ENCODE measurements at places on chromosomes 7 and 10. TPM values are rescaled to one million over a fixed set of nuclear protein-coding genes. Genes with fewer than 3 reads are reported as not detected.

SAMD9L gene
- 15.7 TPM for total RNA-seq

DNA sequence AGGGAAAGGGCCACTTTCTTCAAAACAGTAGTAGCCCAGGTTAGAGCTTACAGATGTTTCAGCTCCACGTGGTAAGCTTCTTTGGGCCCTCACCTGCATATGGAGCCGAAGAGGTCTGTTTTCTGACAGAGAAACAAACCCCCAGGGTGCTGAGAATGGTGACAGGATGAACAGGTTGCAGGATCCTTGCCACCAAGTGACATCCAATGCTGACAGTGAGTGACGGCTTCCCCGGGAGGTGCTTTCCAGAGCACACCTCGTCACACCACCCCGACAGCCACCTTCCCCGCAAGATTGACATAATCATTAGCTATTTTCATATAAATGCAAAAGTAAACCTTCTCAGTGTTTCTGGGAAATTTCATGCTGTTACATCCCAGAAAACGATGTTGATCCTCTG, 109.3 kb upstream of the BTBD16 start:
- H3K36me3 ChIP-seq: no peaks in the 10 kb centered on the region
- H3K4me1 ChIP-seq: no peaks in the 10 kb centered on the region
- H3K4me3 ChIP-seq: no peak overlapping the region
- no peak overlapping the region for H3K27ac ChIP-seq
- DNase-seq: no peak

C7orf57 gene
- total RNA-seq: not detected

MBL2 gene
- total RNA-seq: not detected

GRCh38 chr10:22454634-22455033, 109.3 kb downstream of the SPAG6 start:
- H3K36me3 ChIP-seq: no peaks in the 10 kb centered on the region
- DNase-seq: no peak
- H3K27ac ChIP-seq: no peak overlapping the region
- H3K4me3 ChIP-seq: no peak overlapping the region
- no peaks in the 10 kb centered on the region for H3K4me1 ChIP-seq

- H3K4me3 ChIP-seq: no peak overlapping the region
- no peak overlapping the region for H3K27ac ChIP-seq
- H3K36me3 ChIP-seq: no peaks in the 10 kb centered on the region
- no peaks in the 10 kb centered on the region for H3K4me1 ChIP-seq
Measured at GRCh38 chr7:50632561-50633413, 67.6 kb upstream of the DDC start.

DNA sequence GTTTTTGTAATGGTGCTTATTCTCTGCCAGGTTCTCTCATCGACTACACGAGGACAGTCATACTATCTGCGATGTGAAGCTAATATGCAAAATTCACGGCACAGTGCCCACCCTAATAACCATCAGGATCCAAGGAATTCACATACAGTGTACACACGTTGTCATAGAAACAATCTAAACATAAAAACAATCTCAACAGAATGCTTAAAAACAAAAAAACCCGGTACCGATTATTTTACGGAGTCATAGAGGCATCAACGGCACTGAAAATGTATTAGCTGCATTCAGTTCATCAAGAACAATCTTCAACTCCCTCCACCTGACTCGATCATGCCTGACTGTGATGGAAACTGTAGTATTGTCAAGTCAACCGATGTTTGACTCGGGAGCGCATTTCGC, 628 bp downstream of the MRPS33 start:
- peak overlapping the region; percentile 85 for H3K4me3 ChIP-seq
- peak overlapping the region; percentile 88 for H3K27ac ChIP-seq
- no peaks in the 10 kb centered on the region for H3K36me3 ChIP-seq
- peaks cover 4% of the 10 kb centered on the region for H3K4me1 ChIP-seq

DNA sequence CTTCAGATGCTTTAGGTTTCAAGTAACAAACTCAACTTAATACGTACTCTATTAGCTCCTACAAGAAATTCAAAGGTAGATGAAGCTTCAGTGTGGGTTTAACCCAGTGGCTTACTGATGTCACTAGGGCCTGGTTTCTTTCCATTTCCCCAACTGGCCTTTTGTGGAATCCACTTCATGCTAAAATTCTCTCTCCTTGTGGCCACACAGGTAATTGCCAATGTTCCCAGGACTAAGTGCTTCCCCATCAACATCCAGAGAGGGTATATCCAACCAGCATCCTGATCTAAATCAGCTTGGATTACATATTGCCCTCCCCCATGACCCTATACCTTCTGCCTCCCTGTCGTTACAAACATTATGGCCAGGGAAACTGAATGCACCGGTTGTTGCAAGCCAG, 10.7 kb downstream of the FBXL13 start:
- H3K4me1 ChIP-seq: no peaks in the 10 kb centered on the region
- no peaks in the 10 kb centered on the region for H3K36me3 ChIP-seq
- DNase-seq: no peak
- H3K27ac ChIP-seq: no peak overlapping the region

DNA sequence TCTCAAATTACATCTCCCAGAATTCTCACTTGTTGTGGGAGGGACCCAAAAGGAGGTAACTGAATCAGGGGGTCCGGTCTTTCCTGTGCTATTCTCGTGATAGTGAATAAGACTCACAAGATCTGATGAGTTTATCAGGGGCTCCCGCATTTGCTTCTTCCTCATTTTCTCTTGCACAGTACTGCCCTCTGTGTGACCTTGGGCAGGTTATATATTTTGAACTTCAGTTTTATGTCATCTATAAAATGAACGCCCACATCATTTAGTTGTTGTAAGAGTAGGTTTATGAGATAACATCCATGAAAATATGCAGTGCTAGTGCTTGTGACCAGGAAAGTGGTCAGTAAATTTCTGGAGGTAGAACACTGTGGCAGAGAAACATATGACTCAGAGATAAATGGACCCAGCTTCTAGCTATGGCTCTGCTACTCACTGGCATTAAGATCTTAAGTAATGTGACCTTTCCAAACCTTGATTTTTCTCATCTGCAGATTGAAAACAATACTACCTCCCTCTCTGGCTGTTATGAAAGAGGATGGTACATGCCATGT, 44.3 kb downstream of the SCRN1 start:
- no peak overlapping the region for H3K4me3 ChIP-seq
- no peak for DNase-seq
- H3K27ac ChIP-seq: no peak overlapping the region
- H3K27me3 ChIP-seq: no peaks in the 10 kb centered on the region
- peaks cover 9% of the 10 kb centered on the region for H3K36me3 ChIP-seq

GRCh38 chr10:12358863-12359564, 9.7 kb downstream of the CAMK1D start:
- H3K36me3 ChIP-seq: no peaks in the 10 kb centered on the region
- no peaks in the 10 kb centered on the region for H3K27me3 ChIP-seq
- no peak overlapping the region for H3K27ac ChIP-seq
- no peak overlapping the region for H3K4me3 ChIP-seq
- H3K4me1 ChIP-seq: no peaks in the 10 kb centered on the region
- no peak for DNase-seq

DNA sequence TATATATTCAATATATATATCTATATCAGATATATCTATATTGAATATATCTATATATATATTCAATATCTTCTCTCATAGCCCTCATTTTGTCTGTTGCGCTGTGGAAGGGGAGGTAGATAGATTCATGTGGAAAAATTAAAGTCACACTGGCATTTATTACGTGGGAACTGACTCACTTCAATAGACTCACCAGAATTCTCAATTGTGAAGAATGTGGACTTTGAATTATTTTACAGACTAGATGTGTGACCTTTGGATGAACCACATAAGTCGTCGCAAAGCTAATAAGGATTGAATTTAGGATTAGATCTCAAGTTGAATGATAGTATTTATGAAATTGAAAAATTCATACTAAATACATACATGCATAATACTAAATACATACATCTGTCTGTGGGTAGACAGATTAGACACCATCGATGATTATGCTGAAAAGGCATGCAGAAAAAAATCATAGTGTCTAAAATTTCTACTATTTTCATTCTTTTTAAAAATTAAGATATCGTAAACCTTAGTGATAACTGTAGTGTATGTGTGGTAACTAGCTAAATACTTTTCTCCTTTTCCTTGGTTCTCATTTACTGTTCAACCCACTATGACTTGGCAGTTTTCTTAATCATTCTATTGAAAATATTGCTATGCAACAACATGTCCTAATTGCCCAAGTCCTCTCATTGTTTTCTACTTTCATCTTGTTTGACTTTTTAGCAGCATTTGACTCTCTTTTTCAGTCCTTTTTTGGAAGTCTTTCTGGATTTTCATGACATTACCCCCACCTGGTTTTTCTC, 61.8 kb upstream of the A1CF start:
- no peaks in the 10 kb centered on the region for H3K36me3 ChIP-seq
- no peak overlapping the region for H3K27ac ChIP-seq
- H3K4me1 ChIP-seq: no peaks in the 10 kb centered on the region
- DNase-seq: peak; percentile 39

DNA sequence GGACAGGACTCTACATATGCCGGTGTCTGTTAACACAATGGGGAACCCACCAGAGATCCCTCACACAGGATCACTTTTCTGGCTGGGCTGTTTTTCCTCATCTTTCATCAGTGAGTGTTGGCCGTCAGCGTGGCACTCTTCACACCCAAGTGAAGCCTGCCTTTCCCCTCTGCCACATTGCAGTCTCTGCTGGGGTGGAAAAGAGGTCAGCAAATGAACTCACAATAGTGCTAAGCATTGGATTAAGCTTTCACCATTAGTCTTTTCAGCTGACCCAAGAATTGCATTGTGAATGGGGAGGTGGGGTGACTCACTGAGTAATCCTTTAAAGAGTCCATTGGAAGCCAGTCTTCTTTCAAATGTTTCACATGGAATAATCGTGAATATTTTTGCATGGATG, 143.0 kb downstream of the KIAA1217 start:
- no peak for DNase-seq
- no peaks in the 10 kb centered on the region for H3K4me1 ChIP-seq

DNA sequence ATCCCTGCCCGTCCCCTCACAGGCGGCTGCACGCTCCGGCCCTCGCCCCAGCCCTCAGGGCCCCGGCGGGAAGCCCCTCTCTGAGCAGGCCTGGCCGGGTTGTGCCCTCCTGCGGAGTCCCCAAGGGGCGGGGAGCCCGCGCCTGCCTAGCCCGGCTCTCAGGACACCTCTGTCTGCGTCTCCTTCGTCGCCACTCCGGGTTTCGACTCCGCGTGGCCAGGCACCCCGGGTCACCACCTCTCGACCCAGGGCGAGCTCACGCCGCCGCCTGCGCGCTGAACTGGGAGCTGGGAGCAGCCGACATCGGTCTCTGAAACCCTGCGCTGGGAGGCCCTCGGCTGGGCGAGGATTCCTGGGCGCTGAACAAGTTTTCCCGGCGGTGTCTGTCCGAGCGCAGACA, 6.2 kb upstream of the OGDHL start:
- peaks cover 17% of the 10 kb centered on the region for H3K27me3 ChIP-seq
- no peak for DNase-seq
- no peaks in the 10 kb centered on the region for H3K4me1 ChIP-seq
- no peak overlapping the region for H3K27ac ChIP-seq
- no peaks in the 10 kb centered on the region for H3K36me3 ChIP-seq

DNA sequence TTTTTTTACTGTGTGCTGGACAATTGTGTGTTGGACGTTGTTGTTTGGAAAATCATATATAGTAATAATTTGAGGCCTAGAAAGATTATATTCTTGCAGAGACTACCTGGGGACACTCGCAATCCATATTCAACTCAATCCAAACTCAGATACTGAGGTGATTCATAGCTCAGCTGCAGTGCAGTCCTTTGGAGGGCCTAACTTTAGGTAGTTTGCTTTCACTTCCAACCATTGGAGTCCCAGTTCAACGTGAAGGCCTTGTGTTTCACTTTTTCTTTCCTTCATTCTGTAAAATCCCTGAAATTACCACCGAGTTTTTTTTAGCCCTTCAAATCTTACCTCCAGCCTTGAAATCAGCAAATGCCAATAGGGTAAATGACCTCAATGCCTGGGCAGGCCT, 32.3 kb downstream of the ATRNL1 start:
- DNase-seq: no peak
- H3K4me3 ChIP-seq: no peak overlapping the region
- H3K27ac ChIP-seq: no peak overlapping the region
- H3K4me1 ChIP-seq: no peaks in the 10 kb centered on the region
- no peaks in the 10 kb centered on the region for H3K36me3 ChIP-seq

DNA sequence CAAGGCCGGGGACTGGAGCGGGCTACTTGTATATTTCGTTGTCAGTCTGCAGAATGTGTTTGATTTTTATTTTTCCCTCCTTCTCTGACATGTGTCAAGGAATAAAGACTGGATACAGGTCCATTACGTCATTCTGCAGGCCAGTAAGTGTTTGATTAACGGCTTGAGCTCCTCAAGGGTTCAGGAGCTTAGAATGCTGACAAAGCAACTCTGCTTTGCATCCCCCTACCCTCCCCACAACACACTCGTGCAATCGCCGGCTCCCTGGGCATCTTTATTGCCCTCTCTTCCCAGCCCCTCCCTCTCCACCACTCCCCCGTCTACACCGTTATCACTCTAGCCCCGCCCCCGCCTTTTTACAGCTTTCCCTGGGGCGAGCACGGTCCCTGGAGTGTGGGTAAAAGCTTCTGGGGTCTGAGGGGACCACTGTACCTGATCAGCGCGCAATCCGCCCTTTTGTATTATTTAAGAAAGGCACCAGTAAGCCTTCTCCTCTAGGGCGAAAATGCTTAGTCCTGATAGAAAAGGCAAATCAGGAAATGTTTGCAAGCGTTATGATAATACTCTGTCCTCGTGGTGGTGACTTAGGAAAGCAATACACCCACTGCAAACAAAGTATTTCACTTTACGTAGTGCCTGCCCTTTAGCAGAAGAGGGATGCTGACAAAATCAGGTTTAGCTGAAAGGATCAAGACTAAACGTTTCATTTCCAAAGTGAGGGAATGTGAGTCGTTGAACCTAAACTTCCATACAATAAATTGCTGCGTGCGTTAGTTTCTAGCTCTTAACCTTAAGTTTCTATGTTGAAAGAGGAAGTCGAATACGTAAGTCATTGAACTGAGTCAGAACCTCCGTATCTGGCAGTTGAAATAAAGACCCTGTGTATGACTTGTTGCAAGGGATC, 1.4 kb upstream of the CREB5 start:
- peak overlapping the region; percentile 89 for H3K27ac ChIP-seq
- H3K4me3 ChIP-seq: peak overlapping the region; percentile 75
- peaks cover 15% of the 10 kb centered on the region for H3K4me1 ChIP-seq

- H3K4me3 ChIP-seq: no peak overlapping the region
- H3K36me3 ChIP-seq: no peaks in the 10 kb centered on the region
- no peaks in the 10 kb centered on the region for H3K27me3 ChIP-seq
- peak; percentile 74 for DNase-seq
Measured at GRCh38 chr10:48612236-48612943, 7.5 kb upstream of the ARHGAP22 start.

DNA sequence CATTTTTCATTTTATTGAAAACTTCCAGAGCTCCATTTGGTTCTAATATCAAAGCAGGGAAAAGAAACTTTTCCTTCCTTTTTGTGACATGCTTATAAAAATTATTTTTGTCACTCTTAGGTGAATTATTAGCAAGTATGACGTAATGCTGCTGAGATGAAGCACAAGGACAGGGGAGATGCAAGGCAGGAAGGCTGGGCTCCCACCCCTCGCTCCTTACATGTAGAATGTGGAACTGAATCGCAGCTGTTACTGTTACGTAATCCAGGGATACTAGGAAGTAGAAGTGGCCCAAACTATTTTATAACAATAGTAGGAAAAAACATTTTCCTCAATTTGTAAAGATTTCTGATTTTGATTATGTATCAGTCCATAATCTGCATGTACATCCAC, 17.1 kb upstream of the GTPBP4 start:
- H3K4me1 ChIP-seq: peaks cover 4% of the 10 kb centered on the region
- H3K27me3 ChIP-seq: no peaks in the 10 kb centered on the region
- H3K4me3 ChIP-seq: no peak overlapping the region
- H3K27ac ChIP-seq: no peak overlapping the region
- DNase-seq: peak; percentile 52

- H3K4me3 ChIP-seq: no peak overlapping the region
- no peaks in the 10 kb centered on the region for H3K36me3 ChIP-seq
- no peak for DNase-seq
- no peaks in the 10 kb centered on the region for H3K4me1 ChIP-seq
- no peaks in the 10 kb centered on the region for H3K27me3 ChIP-seq
- no peak overlapping the region for H3K27ac ChIP-seq
Measured at GRCh38 chr7:55344840-55345239, 20.3 kb upstream of the LANCL2 start.
